ENCODE measurements at places on chromosomes 13 and 19.

GRCh38 chr19:23789246-23789645, 30.6 kb upstream of the ZNF681 start:
- no peak overlapping the region for H3K27ac ChIP-seq
- peaks cover 5% of the 10 kb centered on the region for H3K4me1 ChIP-seq
- H3K27me3 ChIP-seq = no peaks in the 10 kb centered on the region
- no peaks in the 10 kb centered on the region for H3K36me3 ChIP-seq

GRCh38 chr19:3499738-3500428, 591 bp downstream of the DOHH start:
- peak overlapping the region; percentile 93 for H3K4me3 ChIP-seq
- no peaks in the 10 kb centered on the region for H3K36me3 ChIP-seq
- peaks cover 25% of the 10 kb centered on the region for H3K4me1 ChIP-seq
- H3K27ac ChIP-seq = peak overlapping the region; percentile 94
- DNase-seq = no peak

DNA sequence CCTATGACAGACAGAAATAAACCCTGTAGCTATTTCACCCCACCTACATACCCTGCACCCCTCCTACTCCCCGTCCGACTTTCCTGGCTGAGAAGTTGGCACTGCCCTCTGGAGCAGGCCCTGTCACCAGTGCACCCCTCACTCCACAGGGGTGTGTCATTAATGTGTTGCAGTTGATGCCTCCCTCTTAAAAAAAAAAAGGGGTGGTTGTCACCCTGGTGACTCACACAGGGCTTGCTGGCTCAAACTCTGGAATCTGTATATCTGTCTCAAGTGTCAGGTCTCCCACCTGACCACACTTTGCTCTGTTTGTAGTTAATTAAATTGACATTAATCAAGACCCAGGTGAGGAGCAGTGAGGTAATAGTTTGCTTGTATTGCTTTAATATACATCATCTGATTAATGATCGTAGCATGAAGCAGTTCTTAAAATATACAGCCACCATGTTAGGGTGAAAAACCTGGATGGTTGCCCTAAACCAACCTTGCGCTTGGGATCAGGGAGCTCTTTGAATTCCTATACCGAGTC, 2.0 kb upstream of the GATAD2A start:
- H3K27ac ChIP-seq = peak overlapping the region; percentile 78
- H3K4me3 ChIP-seq = peak overlapping the region; percentile 61
- peaks cover 37% of the 10 kb centered on the region for H3K4me1 ChIP-seq
- no peaks in the 10 kb centered on the region for H3K27me3 ChIP-seq

DNA sequence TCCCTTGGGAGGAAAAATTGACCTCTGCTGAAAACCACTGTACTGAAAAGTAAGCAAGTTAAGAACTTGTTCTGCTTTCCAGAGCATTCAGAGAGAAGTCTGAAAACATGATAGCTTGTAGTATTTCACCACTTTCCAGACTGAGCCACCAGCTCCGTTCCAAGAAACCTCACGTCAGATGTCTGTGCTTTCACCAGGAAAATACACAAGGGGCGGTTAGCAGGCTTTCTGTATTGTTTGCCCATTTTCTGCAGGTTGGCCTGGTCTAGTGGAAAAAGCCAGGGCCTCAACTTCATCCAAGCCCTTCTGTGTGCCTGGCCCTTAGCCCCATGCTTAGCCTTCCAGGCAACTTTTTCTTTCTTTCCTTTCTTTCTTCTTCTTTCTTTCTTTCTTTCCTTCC, 36.4 kb downstream of the RXFP2 start:
- H3K27ac ChIP-seq = no peak overlapping the region
- peaks cover 16% of the 10 kb centered on the region for H3K4me1 ChIP-seq
- H3K4me3 ChIP-seq = no peak overlapping the region
- peaks cover 3% of the 10 kb centered on the region for H3K36me3 ChIP-seq
- peaks cover 14% of the 10 kb centered on the region for H3K27me3 ChIP-seq

DNA sequence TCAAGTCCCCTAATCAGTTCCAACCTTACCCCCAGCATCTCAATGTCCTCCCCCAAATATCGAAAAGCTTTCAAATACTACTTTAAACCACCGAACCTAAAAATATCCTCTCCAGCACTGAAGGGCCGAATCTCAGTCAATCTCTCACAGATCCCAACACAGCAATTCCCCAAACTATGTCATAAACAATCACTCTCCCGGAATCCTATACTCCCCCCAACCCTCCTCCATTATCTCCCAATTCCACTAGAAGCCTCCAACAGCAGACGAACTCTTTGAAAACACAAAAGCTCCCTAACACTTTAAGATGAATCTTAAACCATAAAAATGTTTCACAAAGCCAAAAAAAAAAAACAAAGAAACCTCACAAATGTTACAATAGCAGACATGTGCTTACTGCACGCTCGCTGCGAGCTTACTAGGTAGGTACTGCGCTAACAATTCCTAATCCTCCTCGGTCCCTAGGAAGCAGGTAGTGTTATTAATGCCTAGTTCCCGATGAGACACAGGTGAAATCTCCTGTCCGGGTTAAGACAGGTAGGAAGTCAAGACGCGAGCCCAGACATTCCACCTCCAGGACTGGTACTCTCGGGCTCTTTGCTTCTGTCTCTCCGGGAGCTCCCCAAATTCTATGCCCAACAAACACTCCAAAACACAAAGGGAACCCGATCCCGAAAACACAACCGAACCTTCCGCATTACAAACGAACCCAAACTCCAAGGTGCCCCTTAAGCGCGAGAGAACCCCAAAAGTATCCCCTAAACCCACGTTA, 14.2 kb downstream of the FBXO46 start:
- H3K27me3 ChIP-seq = no peaks in the 10 kb centered on the region
- no peak for DNase-seq
- H3K27ac ChIP-seq = peak overlapping the region; percentile 96
- peak overlapping the region; percentile 99 for H3K4me3 ChIP-seq
- H3K36me3 ChIP-seq = no peaks in the 10 kb centered on the region
- H3K4me1 ChIP-seq = peaks cover 27% of the 10 kb centered on the region

DNA sequence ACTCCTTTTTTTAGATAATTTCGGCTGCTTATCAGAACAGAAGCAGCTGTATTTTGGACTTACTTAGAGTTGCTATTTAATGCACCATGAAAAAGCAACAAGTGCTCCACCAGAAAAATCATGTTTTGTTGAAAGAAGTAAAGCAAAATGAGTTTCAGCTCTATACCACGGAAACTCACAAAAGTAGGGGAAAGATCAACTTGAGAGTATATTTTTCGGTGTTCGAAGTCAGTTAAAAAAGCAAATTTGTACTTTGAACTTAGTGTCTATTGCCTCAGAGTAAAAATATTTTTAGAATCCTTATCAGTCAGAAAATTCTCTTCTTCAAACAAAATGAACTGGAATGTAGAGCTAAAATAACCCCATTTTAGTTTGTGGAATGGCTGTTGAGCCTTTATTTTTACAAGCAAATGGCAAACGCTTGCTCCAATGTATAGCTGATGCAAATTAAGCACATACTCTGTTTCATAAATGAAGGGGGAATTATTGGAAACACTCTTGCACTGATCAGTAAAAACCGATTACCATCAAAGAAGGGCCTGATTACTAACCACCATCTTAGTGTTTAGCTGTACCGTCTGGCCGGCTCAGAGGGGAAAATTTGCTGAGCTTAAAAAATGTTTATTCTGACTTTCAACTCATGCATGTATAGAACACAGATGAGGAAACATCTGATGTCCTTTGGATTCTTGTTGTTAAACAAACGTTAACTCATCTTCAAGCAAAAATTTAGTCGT, 540.7 kb downstream of the GPC6 start:
- no peak for DNase-seq
- H3K27me3 ChIP-seq = no peaks in the 10 kb centered on the region
- no peaks in the 10 kb centered on the region for H3K36me3 ChIP-seq
- no peak overlapping the region for H3K27ac ChIP-seq
- no peak overlapping the region for H3K4me3 ChIP-seq

- DNase-seq = no peak
- H3K27ac ChIP-seq = peak overlapping the region; percentile 27
- no peaks in the 10 kb centered on the region for H3K27me3 ChIP-seq
- peaks cover 8% of the 10 kb centered on the region for H3K36me3 ChIP-seq
- H3K4me3 ChIP-seq = no peak overlapping the region
These were observed 100.8 kb downstream of the TUBGCP3 start for GRCh38 chr13:112487127-112487517.

GRCh38 chr19:47161876-47162489, 31.3 kb downstream of the SAE1 start:
- H3K4me3 ChIP-seq = no peak overlapping the region
- H3K36me3 ChIP-seq = no peaks in the 10 kb centered on the region
- no peaks in the 10 kb centered on the region for H3K27me3 ChIP-seq
- H3K4me1 ChIP-seq = peaks cover 25% of the 10 kb centered on the region

- peaks cover 4% of the 10 kb centered on the region for H3K4me1 ChIP-seq
- H3K27ac ChIP-seq = no peak overlapping the region
- no peak overlapping the region for H3K4me3 ChIP-seq
These were observed 25.4 kb downstream of the ALG5 start for GRCh38 chr13:36973621-36974295.

- H3K4me3 ChIP-seq = peak overlapping the region; percentile 72
- peak overlapping the region; percentile 54 for H3K27ac ChIP-seq
- DNase-seq = no peak
These were observed 1.6 kb downstream of the ELAVL3 start for GRCh38 chr19:11479090-11479897.

DNA sequence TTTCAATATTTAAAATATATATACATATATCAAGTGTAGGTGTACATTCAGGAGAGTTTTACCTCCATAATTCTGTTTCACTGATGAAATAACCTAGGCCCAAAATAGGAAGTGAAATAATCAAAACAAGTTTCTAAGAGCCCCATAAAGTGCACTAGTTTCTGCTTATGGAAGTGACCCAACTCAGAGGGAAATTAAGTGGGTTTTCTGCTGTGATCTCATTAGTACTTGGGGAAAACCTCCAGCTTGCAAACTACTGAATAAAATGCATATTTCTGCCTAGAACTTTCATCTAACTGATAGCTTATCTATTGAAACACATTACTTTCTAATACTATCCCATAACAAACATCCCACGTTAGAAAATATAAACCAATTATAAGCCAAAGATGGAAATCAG, 45.4 kb upstream of the MIR17HG start:
- no peak for DNase-seq
- H3K36me3 ChIP-seq = peaks cover 3% of the 10 kb centered on the region
- H3K4me3 ChIP-seq = no peak overlapping the region

- H3K36me3 ChIP-seq = no peaks in the 10 kb centered on the region
- H3K4me3 ChIP-seq = no peak overlapping the region
- peaks cover 21% of the 10 kb centered on the region for H3K27me3 ChIP-seq
These were observed 113.0 kb downstream of the SOX1 start for GRCh38 chr13:112179995-112180394.

- no peak overlapping the region for H3K27ac ChIP-seq
- H3K4me3 ChIP-seq = no peak overlapping the region
- peaks cover 9% of the 10 kb centered on the region for H3K4me1 ChIP-seq
- DNase-seq = no peak
- H3K36me3 ChIP-seq = peaks cover 3% of the 10 kb centered on the region
These were observed 5.0 kb downstream of the CLEC11A start for GRCh38 chr19:50728084-50728737.

- DNase-seq = no peak
- H3K27me3 ChIP-seq = peaks cover 47% of the 10 kb centered on the region
- H3K4me3 ChIP-seq = no peak overlapping the region
These were observed 152.8 kb downstream of the LHFPL6 start for GRCh38 chr13:39450176-39450575.

- peaks cover 15% of the 10 kb centered on the region for H3K4me1 ChIP-seq
- no peak overlapping the region for H3K27ac ChIP-seq
- DNase-seq = no peak
- H3K27me3 ChIP-seq = peaks cover 54% of the 10 kb centered on the region
- H3K36me3 ChIP-seq = no peaks in the 10 kb centered on the region
- H3K4me3 ChIP-seq = no peak overlapping the region
These were observed 74.5 kb downstream of the ZIC5 start for GRCh38 chr13:99897076-99897440.

GRCh38 chr19:6412447-6413091, 12.0 kb downstream of the KHSRP start:
- H3K4me3 ChIP-seq = no peak overlapping the region
- peaks cover 2% of the 10 kb centered on the region for H3K36me3 ChIP-seq
- H3K4me1 ChIP-seq = no peaks in the 10 kb centered on the region
- H3K27me3 ChIP-seq = no peaks in the 10 kb centered on the region
- H3K27ac ChIP-seq = peak overlapping the region; percentile 24

GRCh38 chr13:43908156-43909126, 28.7 kb downstream of the LACC1 start:
- H3K4me3 ChIP-seq = no peak overlapping the region
- H3K36me3 ChIP-seq = peaks cover 4% of the 10 kb centered on the region
- no peak overlapping the region for H3K27ac ChIP-seq
- DNase-seq = no peak
- peaks cover 8% of the 10 kb centered on the region for H3K4me1 ChIP-seq

DNA sequence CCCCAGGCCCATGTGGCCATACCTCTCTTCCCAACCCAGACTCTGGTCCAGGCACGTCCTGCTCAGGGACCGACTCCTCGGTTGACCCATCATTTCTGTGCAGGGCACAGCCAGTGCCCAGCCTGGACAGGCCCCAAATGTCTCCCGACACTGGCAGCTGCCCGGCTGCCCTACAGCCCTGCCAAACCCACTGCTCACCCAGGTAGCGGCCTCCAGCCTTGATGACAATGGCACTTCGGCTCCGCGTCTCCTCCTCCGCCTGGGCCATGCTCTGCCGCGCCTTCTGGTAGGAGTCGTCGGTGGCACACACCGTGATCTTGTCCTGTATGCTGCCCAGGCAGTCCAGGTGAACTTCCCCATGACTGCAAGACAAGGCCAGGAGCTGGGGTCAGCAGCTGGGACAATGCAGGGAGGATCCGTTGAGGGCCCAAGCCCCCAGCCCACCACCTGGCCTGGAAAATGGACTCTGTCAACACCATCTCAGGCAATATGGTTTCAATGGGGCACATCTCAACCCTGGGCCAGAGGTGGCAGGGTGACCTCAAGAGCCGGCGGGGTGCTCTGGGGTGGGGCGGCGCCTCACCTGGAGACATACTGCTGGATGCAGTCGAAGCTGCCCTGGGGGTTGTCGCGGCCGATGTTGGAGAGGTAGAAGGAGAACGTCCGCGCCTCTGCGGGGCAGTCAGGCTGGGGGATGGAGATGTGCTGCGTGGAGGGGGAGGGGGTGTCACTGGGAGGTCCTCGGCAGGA, 27.5 kb upstream of the ISYNA1 start:
- peaks cover 2% of the 10 kb centered on the region for H3K36me3 ChIP-seq
- H3K27ac ChIP-seq = peak overlapping the region; percentile 86
- no peak overlapping the region for H3K4me3 ChIP-seq
- H3K4me1 ChIP-seq = peaks cover 29% of the 10 kb centered on the region

- peaks cover 6% of the 10 kb centered on the region for H3K36me3 ChIP-seq
- H3K27ac ChIP-seq = peak overlapping the region; percentile 11
- H3K4me1 ChIP-seq = peaks cover 26% of the 10 kb centered on the region
- no peaks in the 10 kb centered on the region for H3K27me3 ChIP-seq
- DNase-seq = no peak
These were observed 9.2 kb downstream of the CUL4A start for GRCh38 chr13:113218586-113218985.

- H3K27ac ChIP-seq = no peak overlapping the region
- H3K36me3 ChIP-seq = peaks cover 5% of the 10 kb centered on the region
- DNase-seq = no peak
- peak overlapping the region; percentile 10 for H3K4me3 ChIP-seq
These were observed 73.2 kb upstream of the RFC3 start for GRCh38 chr13:33744589-33745369.

GRCh38 chr13:29230299-29230845, 365.1 kb downstream of the SLC7A1 start:
- no peaks in the 10 kb centered on the region for H3K27me3 ChIP-seq
- H3K4me3 ChIP-seq = no peak overlapping the region
- H3K27ac ChIP-seq = no peak overlapping the region
- no peaks in the 10 kb centered on the region for H3K4me1 ChIP-seq
- no peak for DNase-seq
- no peaks in the 10 kb centered on the region for H3K36me3 ChIP-seq

Measured in T-helper 17 cell (primary cell).